Stimulated activated CD4-positive, alpha-beta T cell treated with anti-CD3 and anti-CD28 coated beads, Interleukin-4, amount 100 ng/mL, for 1 hour (primary cell): ENCODE measurements at places on chromosomes 11 and 22.

- DNase-seq = no peak
Measured at GRCh38 chr22:22772883-22773282, 114.7 kb upstream of the IGLL5 start.

DNA sequence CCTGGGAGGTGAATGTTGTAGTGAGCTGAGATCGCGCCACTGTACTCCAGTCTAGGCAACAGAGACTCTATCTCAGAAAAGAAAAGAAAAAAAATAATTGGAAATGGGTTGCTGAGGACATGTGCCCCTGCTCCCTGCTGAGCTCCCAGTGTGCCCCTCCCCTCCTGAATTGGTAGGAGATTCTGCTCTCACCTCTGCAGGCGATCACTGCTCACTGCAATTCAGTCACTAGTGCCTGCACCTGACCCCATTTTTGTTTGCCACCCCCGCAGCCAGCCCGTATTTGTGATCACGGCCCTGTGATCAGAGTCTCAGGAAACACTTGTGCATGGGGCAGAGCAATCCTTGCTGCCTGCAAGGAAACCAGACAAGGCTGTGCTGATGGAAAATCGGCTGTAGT lies 16.3 kb upstream of the SEC14L3 start:
- DNase-seq = no peak

- DNase-seq = no peak
Measured at GRCh38 chr22:46465793-46466192, 71.6 kb downstream of the CELSR1 start.

DNA sequence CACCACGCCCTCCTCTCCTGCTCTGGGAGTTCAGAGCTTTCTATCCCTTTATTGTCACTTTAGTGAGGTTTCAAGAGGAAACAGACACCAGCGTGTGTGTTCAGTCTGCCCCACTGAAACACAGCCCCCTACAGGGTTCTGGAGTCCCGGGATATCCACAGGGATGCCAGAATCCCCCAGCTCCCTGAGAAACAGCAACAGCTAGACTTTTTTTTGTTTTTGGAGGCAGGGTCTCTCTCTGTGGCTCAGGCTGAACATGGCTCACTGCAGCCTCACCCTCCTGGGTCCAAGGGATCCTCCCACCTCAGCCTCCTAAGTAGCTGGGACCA lies 10.4 kb downstream of the SULT4A1 start:
- no peak for DNase-seq

DNA sequence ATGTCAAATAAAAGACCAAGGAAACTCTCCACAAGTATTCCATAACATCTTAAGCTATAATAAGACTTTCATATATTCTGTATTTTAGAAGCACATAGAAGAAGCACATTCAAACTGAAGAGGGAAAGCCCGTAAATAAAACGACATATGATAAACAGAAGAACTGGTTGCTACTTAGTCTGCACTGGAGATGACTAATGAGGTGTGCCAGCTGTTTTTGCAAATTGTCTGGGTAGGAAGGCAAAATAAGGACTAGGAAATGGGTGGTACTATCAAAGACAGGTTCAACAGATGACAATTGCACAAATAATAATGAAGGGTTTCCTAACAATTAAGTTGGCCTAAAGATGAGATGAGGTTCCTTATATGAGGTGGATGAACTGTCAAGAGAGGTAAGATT lies 593.2 kb upstream of the CCDC179 start:
- no peak for DNase-seq
